ENCODE measurements at places on chromosomes 12 and 14.

DNA sequence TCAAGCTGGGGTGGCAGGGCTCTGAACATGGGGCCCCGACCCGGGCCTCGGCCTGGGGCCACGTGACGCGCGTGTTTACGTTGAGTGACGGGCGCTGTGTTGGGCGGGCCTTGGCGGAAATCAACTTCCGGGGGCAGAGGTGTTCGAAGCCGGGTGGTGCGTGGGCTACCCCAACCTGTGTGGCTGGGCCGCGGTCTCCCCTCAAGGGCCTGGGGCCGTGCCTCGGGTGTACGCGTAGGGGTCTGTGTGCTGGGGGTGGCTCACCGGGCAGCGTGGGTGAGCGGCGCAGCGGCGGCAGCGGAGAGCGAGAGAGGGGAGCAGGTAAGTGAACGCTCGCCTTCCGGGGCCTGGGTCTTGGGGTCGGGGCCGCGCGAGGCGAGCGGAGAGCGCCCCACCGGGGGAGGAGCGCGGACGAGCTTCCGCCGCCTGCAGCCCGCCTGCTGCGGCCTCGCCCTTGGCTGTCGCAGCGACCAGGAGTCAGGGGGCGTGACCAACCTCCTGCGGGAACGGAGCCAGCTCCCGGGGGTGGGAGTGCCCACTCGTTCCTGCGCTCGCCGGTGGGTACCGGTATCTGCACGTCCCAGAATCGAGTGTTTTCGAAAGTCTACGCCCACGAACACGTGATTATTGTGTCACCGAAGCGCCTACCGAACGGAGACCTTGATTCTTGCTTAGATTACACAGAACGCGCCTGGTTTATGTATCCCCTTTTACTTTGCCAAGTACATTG, at the start of gene CCDC91:
CCDC91 (plus strand) TSS at position 136 of the 730 bp plus-strand sequence. CDS start 66,760 bp downstream, outside the sequence.
- DNase-seq = peak; percentile 85

DNA sequence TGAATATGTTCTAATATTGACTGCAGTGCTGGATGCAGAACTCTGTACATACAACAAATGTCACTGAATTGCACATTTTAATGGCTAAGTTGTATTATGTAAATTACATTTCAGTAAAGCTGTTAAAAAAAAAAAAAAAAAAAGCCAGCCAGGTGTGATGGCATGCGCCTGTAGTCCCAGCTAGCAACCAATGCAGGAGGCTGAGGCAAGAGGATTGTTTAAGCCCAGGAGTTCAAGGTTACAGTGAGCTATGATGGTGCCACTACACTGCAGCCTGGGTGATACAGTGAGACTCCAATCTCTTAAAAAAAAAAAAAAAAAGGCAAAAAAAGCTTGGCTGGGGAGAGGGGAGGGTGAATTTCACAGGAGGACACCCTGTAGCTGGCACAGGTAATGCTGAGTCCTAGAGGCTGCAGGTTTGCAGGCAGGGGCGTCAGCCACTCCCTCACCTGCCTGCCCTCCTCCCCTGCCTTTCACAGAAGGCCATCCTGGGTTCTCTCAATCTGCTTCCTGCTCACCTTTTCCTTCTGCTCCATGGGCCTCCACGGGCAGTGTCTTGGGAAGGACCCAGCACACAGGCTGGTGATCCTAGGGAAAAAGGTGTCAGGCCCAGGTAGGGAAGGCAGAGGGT, 40.7 kb downstream of the TESC start:
- no peak for DNase-seq

DNA sequence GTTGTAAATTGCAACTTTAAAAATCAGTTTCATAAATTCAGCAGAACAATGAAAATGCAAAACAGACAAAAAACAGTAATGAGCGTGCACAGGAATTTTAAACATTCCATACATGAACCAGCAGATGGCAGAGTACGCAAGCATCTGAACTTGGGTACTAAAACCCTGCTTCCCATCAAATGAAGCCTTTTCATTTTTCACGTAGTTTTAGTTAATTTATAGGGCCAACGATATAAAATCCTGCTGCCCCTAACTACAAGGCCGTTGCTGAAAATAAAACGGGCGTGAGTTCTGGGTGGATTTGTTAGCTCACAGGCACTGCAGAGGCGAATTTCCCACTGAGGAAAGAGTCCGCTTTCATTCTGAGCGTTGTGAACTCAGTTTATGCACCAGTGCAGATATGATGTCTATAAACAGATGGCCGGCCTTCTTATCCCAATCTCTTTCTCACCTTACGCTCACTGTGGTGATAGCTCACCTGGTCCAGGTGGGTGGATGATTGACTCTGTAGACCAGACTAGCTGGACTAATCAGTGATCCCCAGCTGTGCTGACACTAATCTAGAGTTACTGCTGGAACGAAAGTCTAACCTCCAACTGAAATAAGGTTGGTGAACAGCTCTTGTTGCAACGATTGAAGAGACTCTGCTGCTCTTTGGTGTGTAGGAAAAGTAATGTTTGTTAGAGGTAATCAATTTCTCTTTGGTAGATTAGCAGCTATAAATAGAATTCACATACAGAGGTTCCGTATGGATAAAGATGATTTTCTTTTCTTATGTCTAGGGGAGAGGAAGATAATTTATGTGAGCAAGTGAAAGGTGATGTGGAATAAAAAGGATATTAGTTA, 89.2 kb downstream of the PDZRN4 start:
- peak; percentile 75 for DNase-seq

DNA sequence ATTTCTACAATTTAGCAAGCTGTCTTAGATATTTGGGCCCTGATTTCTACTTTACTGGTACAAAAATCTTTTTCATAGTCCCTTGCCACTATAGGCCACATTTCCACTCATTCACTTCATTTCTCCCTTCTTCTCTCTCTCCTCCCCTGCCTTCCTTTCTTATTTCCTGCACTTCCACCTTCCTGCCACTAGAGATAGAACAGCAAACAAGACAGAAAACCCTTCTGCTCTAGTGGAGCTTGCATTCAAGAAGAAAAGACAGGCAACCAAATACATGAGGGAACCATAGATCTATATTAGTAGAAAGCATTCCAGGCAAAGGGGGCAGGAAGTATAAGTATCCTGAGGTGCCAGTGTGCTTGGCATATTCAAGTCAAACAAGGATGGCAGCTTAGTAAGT, 623.5 kb downstream of the FLRT2 start:
- DNase-seq = no peak

DNA sequence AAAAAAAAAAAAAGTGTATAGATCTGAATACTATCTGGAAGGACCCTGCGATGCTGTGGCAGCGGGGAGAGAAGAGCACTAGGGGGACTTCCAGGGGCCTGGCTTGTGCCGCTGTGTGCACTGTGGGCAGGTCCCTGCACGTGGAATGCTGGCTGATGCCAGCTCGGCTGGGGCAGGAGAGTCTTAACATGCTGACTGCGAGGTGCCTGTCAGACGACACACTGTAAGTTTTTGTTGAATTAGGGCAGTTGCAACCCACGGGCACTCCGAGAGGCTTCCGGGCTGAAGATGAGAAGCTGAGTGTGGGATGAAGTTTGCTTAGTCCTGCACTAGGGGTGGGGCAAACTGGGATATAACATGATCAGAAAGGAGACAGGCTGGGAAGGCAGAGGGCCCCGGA, 10.7 kb downstream of the GLT1D1 start:
- no peak for DNase-seq

DNA sequence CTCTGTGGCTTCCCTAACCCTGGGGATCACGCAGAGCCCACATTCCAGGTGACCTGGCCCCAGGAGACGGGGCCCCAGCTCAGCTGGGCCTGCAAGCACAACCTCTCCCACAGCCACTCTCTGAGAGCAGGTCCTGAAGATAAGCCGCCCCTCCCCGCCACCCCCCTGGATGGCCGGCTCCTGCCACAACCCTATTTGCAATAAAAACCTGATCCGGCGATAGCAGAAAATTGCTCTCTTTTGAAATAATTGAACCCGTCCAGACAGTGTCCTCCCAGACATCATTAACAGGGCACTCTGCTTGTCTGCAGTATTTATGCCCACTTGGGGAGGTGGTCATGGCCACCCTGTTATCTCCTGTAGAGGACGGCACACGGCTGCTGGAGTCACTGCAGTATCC, 5.0 kb downstream of the C14orf180 start:
- no peak for DNase-seq

GRCh38 chr12:90575995-90576394, 379.0 kb downstream of the CCER1 start:
- no peak for DNase-seq

- peak; percentile 70 for DNase-seq
These were observed 57.2 kb upstream of the AEBP2 start for GRCh38 chr12:19382111-19382526.

GRCh38 chr12:129966146-129966995, 62.5 kb upstream of the TMEM132D start:
- DNase-seq = no peak

GRCh38 chr12:28941248-28941647, 207.8 kb upstream of the FAR2 start:
- no peak for DNase-seq

DNA sequence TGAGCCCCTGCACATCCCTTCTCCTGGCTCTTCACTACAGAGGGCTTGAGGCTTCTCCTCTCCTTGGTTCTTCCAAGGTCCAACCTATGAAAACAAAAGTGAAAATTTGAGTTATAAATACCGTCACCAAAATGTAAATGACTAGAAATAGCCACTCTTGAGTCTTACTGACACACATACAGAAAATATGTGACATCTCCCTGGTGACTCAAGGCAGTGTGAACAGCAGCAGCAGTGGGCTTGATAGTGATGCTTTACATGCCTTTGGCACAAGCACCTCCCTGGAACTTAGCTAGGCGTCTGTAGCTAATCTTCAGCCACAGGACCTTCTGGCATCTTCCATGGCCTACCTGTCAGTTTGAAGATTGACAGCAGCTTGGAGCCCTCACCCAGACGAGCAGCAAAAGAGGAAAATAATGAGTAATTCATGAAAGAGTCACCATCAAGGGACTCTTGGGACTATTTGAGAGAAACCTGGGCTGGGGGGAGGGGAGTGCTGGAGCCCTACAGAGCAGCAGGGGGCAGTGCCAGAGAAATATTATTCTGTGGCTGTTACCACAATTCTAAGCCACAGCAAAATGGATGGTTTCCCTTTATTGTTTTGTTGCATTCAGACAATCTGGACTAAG, 158.0 kb downstream of the KCNK10 start:
- no peak for DNase-seq

DNA sequence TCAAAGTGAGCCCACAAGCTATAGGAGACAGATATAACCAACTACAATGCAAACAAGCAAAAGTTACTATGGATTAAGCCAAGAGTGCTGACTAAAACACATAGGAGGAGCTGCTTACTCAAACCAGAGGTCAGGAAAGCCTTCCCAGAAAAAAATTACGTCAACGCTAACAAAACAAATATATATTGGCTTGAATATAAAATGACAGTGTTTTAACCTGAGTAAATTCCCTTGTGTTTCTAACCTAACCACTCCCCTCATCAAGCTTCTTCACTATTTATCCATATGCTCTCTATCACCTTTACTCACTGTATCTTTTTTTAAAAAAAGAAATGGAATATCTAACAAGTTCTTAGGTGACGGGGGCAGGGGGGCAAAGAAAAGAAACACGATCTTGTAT, 115.9 kb downstream of the MED13L start:
- DNase-seq = no peak

DNA sequence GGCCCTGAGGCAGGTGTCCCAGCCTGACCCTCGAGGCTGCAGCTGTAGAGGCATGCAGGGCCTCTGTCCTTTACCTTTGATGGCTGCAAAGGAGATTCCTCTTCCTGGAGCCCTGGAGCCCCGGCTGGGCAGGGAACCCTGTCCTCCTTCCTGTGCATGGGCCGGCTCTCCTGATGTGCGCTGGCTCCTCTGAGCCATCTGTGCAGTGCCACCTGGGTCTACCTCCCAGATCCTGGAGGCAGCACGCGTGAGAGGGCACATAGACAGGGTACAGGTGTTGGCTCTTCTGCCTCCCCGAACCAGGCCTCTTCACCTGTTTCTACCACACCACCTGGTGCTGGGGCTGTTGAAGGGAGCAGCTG, 115.1 kb downstream of the BEGAIN start:
- DNase-seq = no peak

GRCh38 chr12:6975297-6976032, 4.8 kb downstream of the EMG1 start:
- no peak for DNase-seq

DNA sequence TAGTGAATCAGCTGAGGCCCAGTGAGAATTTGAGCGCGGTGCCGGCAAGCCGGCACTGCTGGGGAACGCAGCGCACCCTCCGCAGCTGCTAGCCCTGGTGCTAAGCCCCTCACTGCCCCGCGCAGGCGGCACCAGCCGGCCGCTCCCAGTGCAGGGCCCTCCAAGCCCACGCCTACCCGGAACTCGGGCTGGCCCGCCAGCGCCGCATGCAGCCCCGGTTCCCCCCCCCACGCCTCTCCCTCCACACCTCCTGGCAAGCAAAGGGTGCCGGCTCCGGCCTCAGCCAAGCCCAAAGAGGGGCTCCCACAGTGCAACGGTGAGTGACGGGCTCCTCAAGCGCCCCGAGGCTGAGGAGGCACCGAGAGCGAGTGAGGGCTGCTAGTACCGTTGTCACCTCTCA, 54.5 kb upstream of the VASH1 start:
- DNase-seq = no peak

DNA sequence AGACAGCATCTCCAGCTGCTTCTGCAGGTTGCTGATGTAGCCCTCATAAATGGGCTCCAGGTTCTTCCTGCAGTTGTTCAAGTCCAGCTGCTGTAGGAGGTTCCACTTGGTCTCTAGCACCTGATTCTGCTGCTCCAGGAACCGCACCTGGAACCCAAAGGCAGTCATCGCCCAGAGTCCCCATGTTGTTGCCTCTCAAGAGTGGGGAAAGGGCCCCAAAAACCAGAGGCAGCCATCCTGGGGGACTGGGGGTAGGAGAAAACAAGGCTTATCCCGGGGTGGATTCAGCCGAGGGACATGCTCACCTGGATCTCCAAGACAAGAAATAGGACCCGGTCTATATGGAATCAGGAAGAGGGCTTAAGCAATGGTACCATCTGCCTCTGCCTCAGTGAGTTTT, 2.3 kb downstream of the KRT72 start:
- DNase-seq = no peak

DNA sequence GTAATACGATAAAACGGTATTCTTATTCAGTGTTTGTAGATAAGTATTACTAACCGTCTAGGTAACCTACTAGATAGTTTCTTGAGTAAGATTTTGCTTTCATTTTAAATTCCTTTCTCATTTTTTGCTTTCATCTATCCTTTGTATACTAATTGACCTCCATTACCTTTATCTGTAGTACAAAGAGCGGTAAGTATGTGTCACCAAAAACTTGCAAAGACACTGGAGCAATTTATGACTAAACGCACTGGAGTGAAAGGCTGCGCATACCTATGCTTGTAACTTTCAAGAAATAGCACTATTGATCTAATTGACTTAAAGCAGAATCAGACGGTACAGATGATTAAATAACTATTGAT, 1.7 kb downstream of the ARHGAP5 start:
- DNase-seq = peak; percentile 4
